ENCODE measurements at places on chromosomes 12 and 14.

DNA sequence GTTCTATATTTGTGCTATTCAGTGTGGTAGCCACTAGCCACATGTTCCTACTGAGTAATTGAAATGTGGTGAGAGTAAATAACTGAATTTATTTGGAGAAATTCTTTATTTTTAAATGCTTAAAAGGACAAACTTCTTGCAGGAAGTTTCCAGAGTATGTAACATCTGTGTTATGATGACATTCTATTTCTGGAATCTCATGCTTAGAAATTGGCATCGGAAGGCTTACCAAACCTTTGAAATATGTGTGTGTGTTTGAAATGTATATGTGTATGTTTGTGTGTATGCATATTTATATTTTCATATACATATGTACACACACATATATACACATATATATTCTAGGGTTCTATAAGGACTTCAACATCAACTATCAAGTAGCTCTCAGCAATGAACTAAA lies 12.4 kb upstream of the WSCD2 start:
- no peak for DNase-seq
- H3K27me3 ChIP-seq, result peaks cover 7% of the 10 kb centered on the region
- H3K27ac ChIP-seq, result no peak overlapping the region
- no peak overlapping the region for H3K4me3 ChIP-seq

GRCh38 chr12:109961201-109961600 lies 35.0 kb downstream of the GIT2 start:
- no peak overlapping the region for H3K4me3 ChIP-seq
- no peak overlapping the region for H3K27ac ChIP-seq
- no peaks in the 10 kb centered on the region for H3K4me1 ChIP-seq
- no peak for DNase-seq
- H3K27me3 ChIP-seq, result no peaks in the 10 kb centered on the region
- peaks cover 70% of the 10 kb centered on the region for H3K36me3 ChIP-seq

DNA sequence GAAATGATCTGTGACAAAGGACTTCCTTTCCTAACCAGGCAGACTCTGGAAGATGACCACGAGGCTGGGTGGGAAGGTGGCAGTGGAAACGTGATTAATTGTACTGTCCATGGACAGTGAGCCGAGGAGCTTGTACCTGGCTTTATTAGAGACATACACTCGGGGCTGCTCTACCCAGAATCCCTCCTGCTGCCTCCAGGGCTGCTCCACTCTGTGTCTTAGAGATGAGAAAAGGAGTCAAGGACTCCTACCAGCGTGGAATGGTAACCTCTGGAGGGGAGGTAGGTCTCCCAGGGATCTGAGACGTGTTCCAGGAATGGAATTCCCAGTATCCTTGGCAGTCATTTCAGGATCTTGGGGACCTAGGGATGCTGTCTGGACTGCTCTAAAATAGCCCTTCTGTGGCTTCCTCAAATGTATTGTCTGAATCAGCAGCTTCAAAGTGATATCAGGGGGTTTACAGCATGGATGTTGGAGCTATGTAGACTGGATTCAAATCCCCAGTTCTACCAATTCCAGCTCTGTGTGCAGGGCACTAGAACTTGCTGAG lies 237.8 kb downstream of the CACNA1C start:
- H3K4me3 ChIP-seq, result no peak overlapping the region
- no peak overlapping the region for H3K27ac ChIP-seq
- peaks cover 69% of the 10 kb centered on the region for H3K4me1 ChIP-seq
- DNase-seq, result no peak
- no peaks in the 10 kb centered on the region for H3K27me3 ChIP-seq
- H3K36me3 ChIP-seq, result no peaks in the 10 kb centered on the region

DNA sequence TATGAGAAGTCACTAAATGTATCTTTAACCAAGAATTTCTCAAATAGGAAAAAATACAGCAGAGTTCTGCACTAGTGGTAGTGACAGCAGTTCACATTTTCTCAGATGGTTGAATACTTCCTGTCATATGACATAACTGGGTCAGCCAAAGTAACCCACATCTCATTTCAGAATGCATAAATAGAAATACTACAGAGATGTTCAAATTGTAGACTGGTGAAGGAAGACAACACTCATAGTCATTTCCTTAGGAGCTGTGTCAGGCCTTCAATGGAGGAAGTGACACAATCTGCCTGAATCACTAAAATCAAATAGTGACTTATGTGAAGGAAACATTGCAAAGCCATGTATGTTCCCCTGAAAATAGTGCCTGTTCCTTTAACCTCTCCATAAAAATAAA lies 32.4 kb downstream of the FERMT2 start:
- H3K4me3 ChIP-seq, result no peak overlapping the region
- DNase-seq, result no peak
- peaks cover 32% of the 10 kb centered on the region for H3K36me3 ChIP-seq

DNA sequence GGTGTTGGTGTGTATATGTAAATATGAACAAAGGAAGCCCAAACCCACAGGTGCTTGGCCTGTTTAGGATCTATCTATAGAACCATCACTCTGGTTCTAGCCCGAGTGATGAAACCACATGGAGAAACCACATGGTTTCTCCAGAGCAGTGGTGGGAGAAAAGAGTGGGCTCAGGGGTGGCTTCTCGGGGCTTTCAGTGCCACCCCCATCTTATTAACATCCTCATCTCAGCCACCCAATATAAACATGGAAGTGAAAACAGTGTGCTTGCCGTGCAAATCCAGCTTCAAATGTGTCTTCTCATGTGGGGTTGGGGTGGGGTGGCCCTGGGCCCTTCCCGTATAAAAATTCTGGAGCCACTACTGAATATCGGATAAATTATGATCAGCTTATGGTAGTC lies 109.0 kb downstream of the STAB2 start:
- no peaks in the 10 kb centered on the region for H3K4me1 ChIP-seq
- no peak overlapping the region for H3K4me3 ChIP-seq
- H3K27ac ChIP-seq, result no peak overlapping the region
- DNase-seq, result no peak
